ENCODE measurements at places on chromosomes 2 and 18.
A peak's percentile ranks its signal among the peaks of the same experiment; 100 is the strongest.

GRCh38 chr2:30155202-30155601 is 8.4 kb downstream of the YPEL5 start:
- no peak for DNase-seq

- no peak for DNase-seq
Observed at GRCh38 chr2:152505495-152505906, 170.5 kb downstream of the FMNL2 start.

DNA sequence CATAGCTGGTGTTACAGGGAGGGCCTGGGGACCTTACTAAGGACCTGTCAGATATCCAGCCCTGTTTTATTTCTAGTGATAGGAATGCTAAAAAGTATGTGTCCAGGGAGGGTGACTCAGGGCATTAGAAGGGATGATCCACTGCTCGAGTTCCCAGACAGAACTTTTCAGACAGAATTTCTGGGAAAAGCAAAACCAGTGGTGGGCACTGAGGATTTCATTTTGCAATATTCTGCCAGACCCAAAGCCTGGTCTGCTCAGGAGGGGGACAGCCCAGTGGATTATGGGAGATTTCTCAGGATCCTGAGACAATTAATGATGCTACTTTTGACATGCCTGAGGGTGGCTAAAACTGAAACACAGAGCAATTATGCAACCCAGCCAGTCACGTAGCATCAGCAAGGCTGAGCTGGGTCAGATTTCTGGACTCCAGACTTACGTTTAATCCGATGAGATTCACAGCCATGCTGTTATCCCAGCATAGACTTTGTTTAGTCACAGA is 4.7 kb upstream of the KCNE4 start:
- DNase-seq: no peak

GRCh38 chr2:195471807-195472206 is 185.2 kb upstream of the SLC39A10 start:
- no peak for DNase-seq

DNA sequence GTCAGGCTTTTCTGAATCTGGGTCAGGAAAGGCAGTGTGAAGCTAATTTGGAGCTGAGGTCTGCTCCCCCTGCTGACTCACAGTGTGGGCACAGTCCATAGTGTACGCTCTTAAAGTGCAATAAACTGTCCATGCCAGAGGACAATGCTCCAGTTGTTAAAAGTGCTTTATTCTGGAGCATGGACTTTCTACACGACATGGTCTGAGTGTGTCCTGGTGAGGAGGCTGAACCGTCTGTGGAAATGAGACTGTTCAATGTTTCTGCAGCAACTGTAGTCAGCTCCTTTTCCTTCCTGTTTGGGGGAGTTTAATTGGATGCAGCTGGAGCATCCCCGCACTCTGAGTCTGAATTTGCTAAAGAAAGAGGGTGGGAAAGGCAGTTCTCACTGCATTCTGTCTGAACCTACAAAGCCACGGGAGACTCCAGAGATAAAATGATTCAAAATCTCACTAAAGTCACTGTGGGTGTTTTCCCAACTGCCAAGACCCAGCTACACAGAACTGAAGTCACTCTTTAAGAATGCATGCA is 110.2 kb upstream of the TRIB2 start:
- DNase-seq: peak; percentile 19

- DNase-seq: peak; percentile 54
Observed at GRCh38 chr2:96156011-96156820, 11.0 kb upstream of the DUSP2 start.

All from CD4-positive, alpha-beta T cell treated with Interleukin-12 subunit alpha and Interleukin-12 subunit beta, for 1 hour (primary cell).